ENCODE measurements at places on chromosomes 2 and 18.

DNA sequence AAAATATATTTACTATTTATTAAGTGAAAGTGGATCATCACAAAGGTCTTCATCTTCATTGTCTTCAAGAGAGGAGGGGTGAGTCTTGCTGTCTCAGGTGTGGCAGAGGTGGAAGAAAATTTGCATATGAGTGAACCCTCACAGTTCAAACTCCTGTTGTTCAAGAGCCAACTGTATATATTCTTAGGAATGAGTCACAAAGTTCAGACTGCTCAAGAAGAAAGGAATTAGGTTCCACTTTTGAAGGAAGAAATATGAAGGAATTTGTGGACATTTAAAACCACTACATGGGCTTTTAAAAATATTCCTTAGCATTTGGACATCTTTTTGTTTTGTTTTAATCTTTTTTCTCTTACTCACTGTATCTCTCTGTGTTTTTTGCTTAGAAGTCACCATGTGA lies 212.6 kb downstream of the INSIG2 start:
- DNase-seq, result no peak

- DNase-seq, result no peak
These were observed 8.9 kb downstream of the PSD4 start for GRCh38 chr2:113182471-113183260.

DNA sequence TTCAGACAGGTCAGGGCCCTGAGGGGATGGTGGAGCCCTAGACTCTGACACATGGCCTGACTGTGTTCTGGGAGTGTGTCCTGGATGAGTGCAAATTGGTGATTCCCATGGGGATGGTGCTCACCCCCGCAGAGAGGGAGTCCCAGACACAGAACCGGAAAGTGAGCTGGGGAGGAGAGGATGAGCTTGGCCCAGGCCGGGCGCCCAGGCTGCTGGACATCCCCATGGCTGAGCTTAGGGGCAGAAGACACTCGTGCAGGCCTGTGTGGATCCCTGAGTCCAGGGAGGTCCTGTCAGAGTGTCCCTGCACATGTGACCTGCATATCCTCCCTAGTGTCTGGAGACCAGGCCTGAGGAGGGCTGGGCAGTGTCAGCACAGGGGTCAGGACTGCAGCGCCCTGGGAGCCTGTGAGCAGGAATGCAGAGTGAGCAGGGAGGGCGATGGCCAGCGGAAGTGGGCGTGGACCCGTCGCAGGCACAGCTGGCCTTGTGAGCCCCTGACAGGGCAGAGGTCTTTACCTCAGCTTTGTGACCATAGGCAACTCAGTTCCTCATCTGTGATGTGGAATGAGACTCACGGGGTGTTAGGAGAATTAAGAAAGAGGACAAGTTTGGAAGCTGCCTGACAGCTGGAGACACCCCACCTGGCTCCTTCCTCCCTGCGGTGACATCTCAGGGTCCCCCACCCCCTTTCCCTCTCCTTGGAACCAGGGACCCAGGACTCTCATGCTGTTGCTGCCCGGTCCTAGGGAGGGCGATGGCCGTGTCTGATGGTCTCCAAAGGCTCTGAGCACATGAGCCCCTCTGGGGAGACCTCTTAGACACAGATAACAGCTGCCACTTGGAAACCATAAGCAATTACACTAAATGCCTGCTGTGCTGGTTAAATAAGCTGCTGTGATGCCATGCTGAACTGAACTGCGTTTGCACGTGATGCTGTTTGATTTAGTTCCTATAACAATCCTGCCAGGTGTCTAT lies 62.6 kb upstream of the HS6ST1 start:
- no peak for DNase-seq

- peak; percentile 33 for DNase-seq
These were observed 60.4 kb downstream of the WDSUB1 start for GRCh38 chr2:159226059-159226461.

DNA sequence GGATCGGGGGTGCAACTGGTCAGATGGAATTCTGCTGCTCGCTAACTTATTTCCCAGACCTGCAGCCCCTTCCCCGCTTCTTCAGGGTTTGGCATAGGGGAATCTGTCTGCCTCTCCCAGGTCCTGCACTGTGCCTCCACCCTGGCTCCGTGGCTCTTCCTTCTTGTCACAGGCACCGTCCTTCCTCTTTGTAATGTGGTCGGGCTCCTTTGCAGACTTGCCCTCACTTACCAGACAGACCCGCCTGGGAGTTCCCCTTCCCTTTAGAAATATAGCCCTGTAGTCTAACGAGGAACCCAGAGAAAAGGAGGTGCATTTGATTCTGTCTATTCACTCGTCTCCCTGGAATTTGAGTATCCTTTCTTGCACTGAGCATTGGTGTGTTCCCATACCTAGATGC lies 63.9 kb upstream of the PAX8 start:
- peak; percentile 16 for DNase-seq

Measured in CD4-positive, alpha-beta T cell treated with Interleukin-12 subunit alpha and Interleukin-12 subunit beta, for 1 hour (primary cell).